Smooth muscle cell of bladder (primary cell): ENCODE measurements at places on chromosomes 13 and 19. TPM values are rescaled to one million over a fixed set of nuclear protein-coding genes. Genes with fewer than 3 reads are reported as not detected.

Gene ANKRD24
- total RNA-seq, result 1.1 and 2.6 TPM in 2 replicates

Gene PINLYP
- total RNA-seq, result 0.55 and 1.4 TPM in 2 replicates

Gene ZNF135
- total RNA-seq, result 4.2 and 5.0 TPM in 2 replicates

Gene CEACAM18
- not detected in 2 replicates for total RNA-seq

Gene NLRP11
- total RNA-seq, result not detected in 2 replicates

Gene FIZ1
- 1.6 and 2.7 TPM in 2 replicates for total RNA-seq
